ENCODE measurements at places on chromosomes 5 and 9.

DNA sequence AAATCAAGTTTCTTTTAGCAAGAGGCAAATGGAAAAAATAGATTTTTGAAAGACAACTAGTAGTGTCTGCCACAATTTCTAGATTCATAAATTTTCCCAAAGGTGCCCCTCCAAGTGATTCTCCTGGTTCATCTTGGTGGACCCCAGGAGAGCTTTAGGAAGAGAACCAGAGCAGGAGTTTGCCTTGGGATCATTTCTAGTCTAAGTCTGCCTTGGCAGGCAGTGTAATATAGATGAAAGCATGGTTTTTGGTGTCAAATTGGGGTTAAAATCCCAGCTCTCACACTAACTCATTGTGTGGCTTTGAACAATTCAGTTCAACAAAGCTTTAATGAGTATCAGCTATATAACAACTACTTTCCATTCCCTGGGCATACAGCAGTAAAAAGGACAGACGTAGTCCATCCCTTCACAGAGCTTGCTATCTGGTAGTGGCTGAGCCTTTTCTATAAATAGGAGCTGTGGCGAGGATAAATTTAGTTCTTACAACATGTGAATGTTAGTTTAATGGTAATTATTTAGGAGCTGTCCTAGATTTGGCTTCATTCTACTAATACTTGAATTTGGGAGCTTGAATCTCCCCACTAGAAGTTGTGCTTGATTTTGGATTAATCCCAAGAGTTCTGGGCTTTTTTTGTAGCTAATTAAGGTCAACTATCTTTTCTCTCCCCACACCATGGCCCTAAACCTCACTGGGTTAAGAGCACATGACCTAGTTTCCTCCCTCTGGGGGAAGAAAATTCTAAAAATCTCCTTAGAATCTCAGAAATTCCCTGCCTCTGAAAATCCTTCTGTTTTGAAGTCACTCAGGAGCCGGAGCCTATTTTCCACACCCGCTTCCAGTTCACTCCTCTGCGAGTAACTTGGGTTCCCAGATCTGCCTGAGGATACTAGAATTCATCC, 197.8 kb downstream of the PCSK1 start:
- DNase-seq: no peak

GRCh38 chr9:111250875-111251842, 78.9 kb downstream of the OR2K2 start:
- DNase-seq: no peak

GRCh38 chr9:104984121-104984520, 56.2 kb upstream of the ABCA1 start:
- no peak for DNase-seq

DNA sequence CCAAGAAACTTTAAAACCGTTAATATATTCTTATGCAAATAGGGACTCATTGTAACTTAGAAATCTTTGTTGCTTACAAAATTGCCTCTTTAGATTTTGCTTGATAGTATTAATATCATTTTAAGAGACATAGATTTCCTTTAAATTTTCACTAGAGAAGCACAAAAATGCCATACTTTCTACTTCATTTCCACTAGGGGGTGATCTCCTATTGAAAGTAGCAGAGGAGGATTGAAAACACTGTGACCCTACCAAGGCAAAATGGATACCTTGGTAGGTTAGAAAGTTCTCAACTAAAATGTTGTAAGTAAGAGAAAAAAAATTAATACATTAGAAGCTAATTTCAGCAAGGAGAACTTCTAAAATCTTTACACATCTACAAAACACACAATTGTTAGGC, 204.9 kb downstream of the CHSY3 start:
- DNase-seq: no peak

GRCh38 chr5:100026606-100027005, 508.6 kb upstream of the FAM174A start:
- DNase-seq: no peak

- DNase-seq: no peak
Measured at GRCh38 chr5:39654715-39655114, 229.9 kb upstream of the DAB2 start.

- DNase-seq: no peak
Measured at GRCh38 chr9:935348-935965, 41.0 kb upstream of the DMRT3 start.

DNA sequence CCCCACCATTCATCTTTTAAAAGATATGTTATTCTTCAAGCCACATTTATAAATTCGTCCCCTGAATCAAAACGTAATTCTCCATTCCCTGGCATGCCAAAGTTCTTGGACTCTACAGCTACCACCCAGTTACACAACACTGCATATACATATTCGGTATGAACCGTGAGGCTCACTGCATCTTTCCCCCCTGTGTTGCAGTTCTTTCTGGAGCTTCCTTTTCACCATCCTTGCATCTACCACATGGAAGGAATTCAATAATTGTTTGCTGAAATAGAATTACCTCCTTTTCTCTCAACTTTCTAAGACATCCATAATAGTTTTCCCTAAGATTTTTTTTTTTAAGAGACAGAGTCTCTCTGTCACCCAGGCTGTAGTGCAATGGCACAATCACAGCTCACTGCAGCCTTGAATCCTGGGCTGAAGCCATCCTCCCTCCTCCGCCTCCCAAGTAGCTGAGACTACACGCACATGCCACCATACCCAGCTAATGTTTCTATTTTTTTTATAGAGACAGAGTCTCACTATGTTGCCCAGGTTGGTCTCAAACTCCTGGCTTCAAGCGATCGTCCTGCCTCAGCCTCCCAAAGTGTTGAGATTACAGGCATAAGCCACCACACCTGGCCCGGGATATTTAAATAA, 3.3 kb downstream of the LPAR1 start:
- no peak for DNase-seq

GRCh38 chr5:177134697-177135225, 1.2 kb downstream of the NSD1 start:
- no peak for DNase-seq

GRCh38 chr5:166441-167372, 24.6 kb upstream of the LRRC14B start:
- DNase-seq: peak; percentile 45

DNA sequence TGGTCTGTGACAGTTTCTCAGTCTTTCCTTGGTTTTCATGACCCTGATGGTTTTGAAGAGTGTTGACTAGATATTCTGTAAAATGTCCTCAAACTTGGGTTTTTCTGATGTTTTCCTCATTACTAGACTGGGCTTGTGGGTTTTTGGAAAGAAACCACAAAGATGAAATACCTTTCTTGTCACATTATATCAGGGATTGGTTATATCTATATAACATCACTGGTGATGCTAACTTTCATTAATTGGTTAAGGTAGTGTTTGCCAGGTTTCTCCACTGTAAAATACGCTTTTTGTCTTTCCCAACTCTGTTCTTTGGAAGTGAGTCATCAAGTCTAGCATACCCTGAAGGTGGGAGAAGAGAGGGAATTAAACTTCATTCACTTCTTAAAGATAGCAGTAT, 3.3 kb upstream of the IL31RA start:
- DNase-seq: no peak

- DNase-seq: no peak
Measured at GRCh38 chr5:83718195-83718825, 2.3 kb downstream of the HAPLN1 start.

- DNase-seq: no peak
Measured at GRCh38 chr5:71573591-71573990, 13.5 kb upstream of the MCCC2 start.

- no peak for DNase-seq
Measured at GRCh38 chr9:93574091-93574899, 2.1 kb upstream of the PHF2 start.

DNA sequence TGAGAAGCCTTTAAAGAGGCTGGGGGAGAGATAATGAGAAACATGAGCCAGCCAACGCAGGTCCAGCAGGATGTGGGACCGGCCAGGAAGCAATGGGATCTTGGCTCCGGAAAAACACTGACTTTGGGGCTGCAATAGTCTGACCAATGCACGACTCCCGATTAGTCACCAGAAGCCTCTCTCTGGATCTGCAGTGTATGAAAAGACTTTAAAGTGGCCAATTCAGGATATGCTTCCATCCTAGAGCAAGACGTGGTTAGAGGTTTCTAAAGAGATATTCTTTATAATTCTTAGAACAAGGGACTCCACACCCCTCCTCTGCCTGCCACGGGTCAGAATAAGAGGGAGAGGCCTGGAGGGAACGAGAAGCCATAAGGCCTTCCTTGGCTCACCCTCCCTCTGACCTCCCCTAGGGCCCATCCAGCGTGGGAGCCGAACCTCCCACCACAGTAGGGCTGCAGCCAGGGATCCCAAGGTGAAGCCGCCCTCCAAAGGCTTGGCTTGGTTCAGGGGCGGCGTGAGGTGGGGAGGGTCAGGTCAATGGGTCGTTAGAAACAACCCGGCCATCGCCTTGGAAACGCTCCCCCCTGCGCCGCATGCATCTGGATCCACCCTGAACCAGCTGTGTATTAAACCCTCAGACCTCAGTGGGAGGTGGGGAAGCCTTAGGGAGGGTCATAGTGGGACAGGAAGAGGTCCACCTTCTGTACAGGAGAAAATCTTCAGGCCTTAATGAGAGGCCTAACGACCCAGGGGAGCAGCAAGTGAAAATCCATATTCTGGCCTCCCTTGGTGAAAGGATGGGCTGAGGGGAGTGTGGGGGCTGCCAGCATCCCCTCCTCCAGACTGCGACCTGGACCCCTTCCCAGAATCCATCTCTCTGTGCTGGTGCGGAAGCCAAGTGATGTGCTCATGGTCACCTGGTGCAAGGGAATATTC, 11.1 kb downstream of the FGF1 start:
- no peak for DNase-seq

DNA sequence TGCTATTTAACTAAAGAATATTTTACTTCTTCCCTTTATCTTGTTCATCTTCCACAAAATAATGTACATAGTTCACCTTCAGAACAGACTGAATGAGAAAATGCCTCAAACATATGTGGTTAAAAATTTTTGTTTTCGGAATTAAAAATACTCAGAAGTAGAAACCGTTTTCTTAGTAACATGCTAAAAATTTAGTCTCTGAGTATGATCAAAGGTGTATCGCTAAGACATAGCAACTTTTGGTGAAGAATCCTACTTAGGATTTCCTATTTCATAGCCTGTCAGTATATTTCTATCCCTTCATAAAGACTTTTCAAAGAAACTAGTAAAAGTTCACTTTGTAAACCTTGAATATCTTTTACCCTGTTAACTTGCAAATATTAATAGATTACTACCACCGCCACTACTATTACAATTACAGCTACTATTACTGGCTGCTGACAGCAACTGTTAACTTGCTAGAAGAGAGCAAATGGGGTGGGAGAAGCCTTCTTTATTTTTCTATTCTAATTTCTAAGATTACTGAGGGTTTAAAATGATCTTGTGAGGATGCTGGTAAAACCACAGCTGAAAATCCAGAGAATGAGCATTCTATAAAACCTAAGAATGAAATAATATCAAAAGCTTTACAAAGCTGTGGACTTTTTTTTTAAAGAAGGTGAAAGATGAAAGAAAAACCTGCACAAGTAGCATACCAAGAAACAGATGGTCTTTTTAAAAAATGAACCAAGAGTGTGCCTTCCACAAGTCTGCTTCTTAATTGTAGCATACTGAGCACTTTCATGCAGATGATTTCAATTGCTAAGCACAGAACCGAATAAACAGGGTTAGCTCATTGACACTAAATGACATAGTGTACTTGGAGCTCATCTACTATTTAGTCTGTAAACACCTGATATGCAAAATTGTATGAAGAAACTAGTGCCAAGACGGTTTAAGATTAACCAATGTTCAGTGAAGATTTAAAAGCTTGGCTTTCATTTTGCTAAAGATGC, 246.3 kb upstream of the EFNA5 start:
- no peak for DNase-seq

GRCh38 chr9:37929441-37929895, 25.5 kb upstream of the SLC25A51 start:
- DNase-seq: no peak

- no peak for DNase-seq
Measured at GRCh38 chr9:98020476-98021145, 35.9 kb upstream of the NANS start.

DNA sequence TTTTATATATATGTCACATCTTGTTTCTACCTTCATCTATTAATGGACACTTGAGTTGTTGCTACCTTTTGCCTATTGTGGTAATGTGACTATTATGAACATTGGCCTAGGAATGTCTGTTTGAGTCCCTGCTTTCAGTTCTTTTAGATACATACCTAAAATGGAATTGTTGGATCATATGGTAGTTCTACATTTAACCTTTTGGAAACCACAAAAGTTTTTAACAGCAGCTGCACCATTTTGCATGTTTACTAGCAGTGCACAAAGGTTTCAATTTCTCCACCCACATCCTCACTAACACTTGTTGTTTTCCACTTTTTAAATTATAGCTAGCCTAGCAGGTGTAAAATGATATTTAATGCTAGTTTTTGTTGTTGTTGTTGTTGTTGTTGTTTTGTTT, 88.4 kb downstream of the GALNT10 start:
- DNase-seq: no peak

DNA sequence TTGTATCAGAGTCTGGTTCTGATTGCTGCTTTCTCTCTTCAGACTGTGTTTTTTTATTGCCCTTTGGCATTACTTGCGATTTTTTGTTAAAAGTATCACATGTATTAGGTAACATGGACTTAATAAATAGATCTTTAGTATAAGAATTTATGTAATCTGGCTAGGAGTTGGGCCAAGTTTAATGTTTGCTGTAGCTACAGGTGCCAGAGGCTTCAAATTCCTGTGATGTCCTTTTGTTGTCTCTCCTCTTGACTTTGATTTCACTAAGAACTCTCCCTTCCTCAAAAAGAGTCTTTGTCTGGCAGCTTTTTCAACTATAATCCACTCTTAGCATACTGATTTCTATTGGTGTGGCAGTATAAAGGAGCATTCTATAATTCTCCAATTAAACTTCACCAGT, 313.1 kb downstream of the DTWD2 start:
- no peak for DNase-seq

GRCh38 chr5:82560561-82560960, 282.4 kb upstream of the RPS23 start:
- no peak for DNase-seq

DNA sequence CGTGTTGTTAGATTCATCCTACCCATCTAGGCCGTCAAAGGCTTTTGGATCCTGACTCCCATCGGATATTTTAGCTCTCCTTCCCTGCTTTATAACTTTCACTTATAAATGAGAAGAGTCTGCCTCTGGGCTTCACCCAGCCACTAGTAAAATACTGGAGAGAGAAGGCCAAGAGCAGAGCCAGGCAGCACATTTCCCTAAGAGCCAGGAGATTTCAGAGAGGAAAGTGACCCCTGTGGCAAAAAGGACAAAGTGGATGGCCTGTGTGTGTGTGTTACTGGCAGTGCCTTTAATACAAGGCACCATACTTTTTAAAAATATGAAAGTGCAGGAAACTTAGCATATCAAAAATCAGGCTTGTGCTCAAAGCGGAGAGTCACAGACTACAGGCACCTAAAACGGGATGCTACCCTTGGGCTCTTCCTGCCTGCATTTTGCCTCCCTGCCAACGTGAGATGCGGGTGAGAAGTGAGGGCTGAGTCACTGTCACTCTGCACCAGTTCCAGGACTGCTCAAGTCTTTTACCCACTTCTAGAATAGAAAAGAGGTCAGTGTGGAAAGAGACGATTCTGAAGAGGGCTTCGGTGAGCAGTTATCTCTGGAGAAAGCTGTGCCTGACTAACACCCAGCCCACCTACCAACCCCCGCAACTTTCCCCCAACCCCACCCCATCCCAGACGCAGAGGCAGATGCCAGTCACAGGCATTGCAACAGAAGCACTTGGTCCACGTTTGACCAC, 15.9 kb downstream of the NFIL3 start:
- no peak for DNase-seq

All from sciatic nerve (tissue), 2 donors.